ENCODE measurements at places on chromosomes 3 and 15.

DNA sequence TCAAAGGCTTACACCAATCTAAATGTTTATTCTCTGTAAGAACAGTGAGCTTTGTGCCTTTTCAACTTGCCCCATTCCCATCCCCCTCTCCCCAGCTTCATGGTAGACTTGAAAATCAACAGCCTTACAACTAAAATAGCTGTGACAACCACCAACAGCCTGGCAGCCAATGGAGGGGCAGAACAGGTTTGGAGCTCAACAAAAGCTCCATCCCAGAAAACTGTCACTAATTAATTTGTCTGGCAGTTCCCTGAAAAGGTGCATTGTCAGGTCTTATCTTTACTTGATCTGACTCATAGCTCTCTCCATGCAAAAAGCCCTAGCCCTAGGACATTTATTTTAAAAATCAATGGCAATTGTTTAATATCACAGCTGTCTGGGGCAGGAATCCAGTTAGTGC is 22.6 kb downstream of the MTHFS start:
- DNase-seq = no peak
- no peaks in the 10 kb centered on the region for H3K27me3 ChIP-seq
- H3K27ac ChIP-seq = no peak overlapping the region
- peaks cover 20% of the 10 kb centered on the region for H3K36me3 ChIP-seq
- H3K4me3 ChIP-seq = no peak overlapping the region

GRCh38 chr15:33244471-33244870 is 50.0 kb upstream of the FMN1 start:
- H3K4me1 ChIP-seq = no peaks in the 10 kb centered on the region
- H3K27me3 ChIP-seq = no peaks in the 10 kb centered on the region
- H3K27ac ChIP-seq = no peak overlapping the region
- no peak overlapping the region for H3K4me3 ChIP-seq

DNA sequence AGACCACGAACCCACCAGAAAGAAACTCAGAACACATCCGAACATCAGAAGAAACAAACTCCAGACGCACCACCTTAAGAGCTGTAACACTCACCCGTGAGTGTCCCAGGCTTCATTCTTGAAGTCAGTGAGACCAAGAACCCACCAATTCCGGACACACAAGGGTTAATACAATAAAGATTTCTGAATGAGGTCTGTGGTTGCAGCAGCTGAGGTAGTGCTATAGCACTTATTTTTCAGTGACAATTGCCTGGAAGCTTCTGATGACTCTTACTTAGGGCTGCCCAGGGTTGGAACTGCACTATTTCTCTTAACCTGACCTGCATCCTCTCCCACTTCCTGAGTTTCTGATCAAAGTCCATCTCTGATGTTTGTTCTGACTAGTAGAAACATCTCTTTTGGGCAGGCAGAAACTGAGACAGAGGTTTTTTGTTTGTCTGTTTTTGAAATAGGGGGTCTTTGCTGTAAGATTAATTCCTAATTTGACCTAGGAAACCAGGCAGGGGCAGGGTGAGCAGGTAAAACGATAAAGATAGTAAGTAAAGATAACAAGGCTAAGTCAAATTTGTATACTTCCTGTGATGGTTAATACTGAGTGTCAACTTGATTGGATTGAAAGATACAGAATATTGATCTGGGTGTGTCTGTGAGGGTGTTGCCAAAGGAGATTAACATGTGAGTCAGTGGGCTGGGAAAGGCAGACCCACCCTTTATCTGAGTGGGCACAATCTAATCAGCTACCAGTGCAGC is 169.1 kb downstream of the GAP43 start:
- no peaks in the 10 kb centered on the region for H3K4me1 ChIP-seq
- no peaks in the 10 kb centered on the region for H3K27me3 ChIP-seq

- H3K4me1 ChIP-seq = no peaks in the 10 kb centered on the region
- no peaks in the 10 kb centered on the region for H3K27me3 ChIP-seq
- no peak overlapping the region for H3K27ac ChIP-seq
These were observed 140.5 kb downstream of the TLE3 start for GRCh38 chr15:69957175-69957574.

DNA sequence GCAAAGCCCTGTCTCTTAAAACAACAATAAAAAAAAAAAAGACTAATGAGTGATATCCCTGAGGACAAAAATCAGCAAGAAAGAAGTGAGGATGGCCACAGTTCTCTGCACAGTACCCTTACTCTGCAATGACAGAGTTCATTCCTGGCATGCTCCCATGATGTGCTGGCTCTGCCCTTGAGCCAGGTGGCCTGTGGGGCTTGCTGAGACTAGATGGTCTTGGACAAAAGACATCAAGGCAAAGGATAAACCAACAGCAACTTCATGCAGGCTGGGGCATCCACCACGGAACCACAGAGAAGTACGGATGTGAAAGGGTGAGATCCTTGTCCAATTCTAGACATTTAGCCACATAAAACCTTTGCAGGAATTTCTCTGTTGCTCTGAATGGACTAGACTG is 12.7 kb downstream of the MGLL start:
- no peak overlapping the region for H3K27ac ChIP-seq
- DNase-seq = peak; percentile 28
- peaks cover 32% of the 10 kb centered on the region for H3K36me3 ChIP-seq
- H3K27me3 ChIP-seq = no peaks in the 10 kb centered on the region

DNA sequence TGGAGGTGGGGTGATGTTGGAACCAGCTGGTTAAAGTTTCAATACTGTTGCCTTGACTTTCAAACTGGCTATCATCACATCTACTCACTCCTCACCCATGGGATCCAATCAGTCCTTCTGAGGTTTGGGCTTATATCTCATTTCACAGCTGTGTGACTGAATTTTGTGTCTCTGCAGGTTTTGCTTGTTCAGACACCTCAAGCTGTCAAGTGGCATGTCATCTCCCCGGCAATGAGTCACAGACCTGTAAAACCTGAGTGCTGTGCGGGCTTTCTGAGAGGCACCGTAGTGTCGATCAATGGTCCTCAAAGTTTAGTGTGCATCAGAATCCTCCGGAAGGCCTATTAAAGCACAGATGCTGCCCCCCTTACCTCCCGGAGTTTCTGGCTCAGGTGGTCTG is 86.4 kb upstream of the RORA start:
- DNase-seq = no peak
- H3K4me3 ChIP-seq = no peak overlapping the region
- no peaks in the 10 kb centered on the region for H3K36me3 ChIP-seq
- H3K27me3 ChIP-seq = no peaks in the 10 kb centered on the region
- no peaks in the 10 kb centered on the region for H3K4me1 ChIP-seq

DNA sequence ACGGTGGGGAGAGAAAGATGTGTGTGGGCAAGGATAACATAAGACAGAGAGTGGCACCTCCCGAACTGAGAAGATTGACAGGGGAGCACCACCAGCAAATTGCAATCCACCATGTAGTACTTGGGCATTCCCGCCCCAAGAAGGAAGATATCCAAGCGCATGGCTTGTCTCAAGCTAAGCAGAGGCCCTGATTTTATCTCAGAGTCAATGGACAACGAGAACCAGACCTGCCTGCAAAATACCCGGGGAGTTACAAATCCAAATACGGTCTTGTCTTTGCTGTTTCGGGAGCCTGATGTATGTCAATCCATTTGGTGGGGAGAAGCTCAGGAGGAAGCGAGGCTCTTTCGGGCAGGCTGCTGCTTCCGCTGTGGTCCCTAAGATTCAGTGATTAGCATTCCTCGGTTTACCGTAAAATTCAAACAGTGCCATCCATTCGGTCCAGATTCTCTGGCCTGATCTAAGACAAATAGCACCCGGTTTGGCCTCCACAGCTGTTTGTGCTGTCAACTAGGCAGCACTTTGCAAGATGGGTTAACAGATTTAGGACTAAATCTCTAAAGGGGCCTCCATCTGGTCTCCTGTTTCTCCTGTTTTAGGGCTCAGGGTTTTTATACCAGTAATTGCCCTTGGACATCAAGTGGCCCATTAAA is 97.7 kb upstream of the WNT5A start:
- DNase-seq = no peak
- H3K4me1 ChIP-seq = no peaks in the 10 kb centered on the region
- no peak overlapping the region for H3K27ac ChIP-seq
- H3K4me3 ChIP-seq = no peak overlapping the region
- H3K27me3 ChIP-seq = no peaks in the 10 kb centered on the region
- no peaks in the 10 kb centered on the region for H3K36me3 ChIP-seq

- no peak overlapping the region for H3K27ac ChIP-seq
- H3K4me1 ChIP-seq = peaks cover 3% of the 10 kb centered on the region
- H3K27me3 ChIP-seq = no peaks in the 10 kb centered on the region
- H3K36me3 ChIP-seq = no peaks in the 10 kb centered on the region
These were observed 87.8 kb downstream of the ASB7 start for GRCh38 chr15:100690032-100690794.

Data from ascending aorta (tissue), 2 donors.